Retina (tissue), 1 donor: ENCODE measurements at places on chromosomes 12 and 14.

- DNase-seq: no peak
Observed at GRCh38 chr12:52052468-52053186, 1.4 kb downstream of the NR4A1 start.

DNA sequence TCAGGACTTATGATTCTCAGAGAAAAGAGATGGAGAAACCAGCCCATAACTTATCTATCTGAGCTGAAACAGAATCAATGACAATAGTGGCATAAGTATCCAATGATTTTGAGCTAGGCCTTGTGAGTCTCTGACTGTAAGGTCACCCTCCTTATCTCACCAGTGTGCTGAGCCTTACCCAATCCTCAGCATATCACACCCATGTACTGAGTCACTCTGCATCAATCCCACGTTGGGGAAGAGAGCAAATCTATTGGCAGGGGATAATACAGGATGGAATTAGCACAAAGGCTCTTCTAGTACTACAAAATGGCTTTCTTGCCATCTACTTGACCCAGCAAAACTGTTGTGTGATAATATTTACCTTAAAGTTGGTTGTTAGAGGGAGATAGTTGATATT lies 997.8 kb downstream of the NRXN3 start:
- DNase-seq: no peak

DNA sequence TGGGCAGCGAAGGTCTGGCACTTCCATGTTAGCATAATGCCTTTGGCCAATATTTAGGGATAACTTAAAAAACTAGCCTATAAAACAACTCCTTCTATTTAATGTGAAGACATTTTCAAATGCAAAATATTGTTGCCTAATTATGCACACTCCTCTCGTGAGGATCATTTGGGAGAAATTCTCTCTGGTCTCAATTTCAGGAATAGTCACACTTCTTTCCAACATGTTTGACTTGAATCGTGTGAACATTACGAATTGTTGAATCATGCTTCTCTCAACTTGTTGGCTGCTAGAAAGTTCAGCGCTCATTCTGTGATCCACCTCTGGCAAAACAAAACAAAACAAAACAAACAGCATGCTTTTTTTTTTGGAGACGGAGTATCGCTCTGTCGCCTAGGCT lies 313.2 kb downstream of the SEC23A start:
- no peak for DNase-seq

GRCh38 chr14:50946234-50946935 lies 2.1 kb upstream of the PYGL start:
- DNase-seq: no peak

DNA sequence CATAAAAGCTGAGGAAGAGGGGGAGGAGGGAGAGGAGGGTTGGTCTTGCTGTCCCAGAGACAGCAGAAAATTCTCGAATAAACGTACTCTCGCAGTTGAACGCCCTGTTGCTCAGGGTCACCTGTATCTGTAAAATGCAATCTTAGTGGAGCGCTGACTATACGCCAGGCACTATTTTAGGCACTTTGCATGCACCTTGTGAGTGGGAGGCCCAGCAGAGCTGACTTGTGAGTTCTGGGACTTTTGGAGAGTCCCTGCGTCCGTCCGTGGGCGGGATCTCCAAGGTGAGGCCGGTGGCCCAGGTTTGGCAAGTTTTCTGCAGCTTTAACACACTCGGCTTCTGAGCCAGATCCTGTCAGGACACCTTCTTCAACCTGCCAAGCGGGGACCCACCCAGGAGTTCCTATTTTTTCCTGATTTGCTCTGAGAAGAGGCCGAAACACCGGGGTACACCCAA lies 32.5 kb upstream of the PLEKHG6 start:
- DNase-seq: no peak

- no peak for DNase-seq
Observed at GRCh38 chr14:47148686-47149085, 497.1 kb upstream of the RPL10L start.
